ENCODE measurements at places on chromosomes 12 and 14.

DNA sequence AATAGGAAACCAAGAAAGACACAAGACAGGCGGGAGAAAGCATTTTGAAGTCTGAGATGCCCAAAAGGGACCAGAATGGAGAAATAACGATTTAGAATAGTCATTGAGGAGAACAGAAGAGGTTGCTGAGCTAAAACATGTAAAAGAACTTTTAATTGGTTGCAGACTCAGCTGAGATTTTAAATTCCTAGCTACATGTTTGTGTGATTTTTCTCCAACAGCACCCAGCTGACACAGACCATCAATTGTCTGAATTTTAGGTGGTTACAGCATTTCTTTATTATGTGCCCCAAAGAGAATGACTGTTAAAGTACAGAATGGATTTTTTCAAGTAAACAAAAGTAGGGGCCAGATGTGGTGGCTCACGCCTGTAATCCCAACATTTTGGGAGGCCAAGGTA, 50.3 kb downstream of the BAZ1A start:
- no peak for DNase-seq

DNA sequence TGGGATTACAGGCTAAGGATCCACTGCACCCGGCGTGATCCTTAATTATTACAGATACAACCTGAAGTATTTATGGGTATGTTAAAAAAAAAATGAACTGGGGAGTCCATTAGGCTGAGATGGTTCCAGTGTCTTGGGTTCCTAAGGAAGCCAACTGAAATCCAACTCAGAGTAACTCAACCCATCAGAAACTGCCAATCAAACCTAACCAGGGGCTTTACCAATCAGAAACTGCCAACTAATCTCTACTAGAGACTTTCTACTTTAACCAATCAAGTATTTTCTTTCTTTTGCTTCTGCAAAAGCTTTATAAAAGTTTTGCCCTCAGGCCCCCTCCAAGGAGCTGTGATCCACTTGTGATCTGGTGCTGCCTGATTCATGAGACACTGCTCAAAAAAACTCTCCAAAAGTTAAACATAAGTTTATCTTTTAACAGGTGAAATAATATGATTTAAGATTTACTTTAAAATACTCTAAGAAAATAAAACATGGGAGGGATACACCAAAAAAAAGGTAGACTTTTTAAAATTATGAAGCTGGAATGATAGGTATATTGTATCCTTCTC, 88.0 kb downstream of the ACADS start:
- no peak for DNase-seq

DNA sequence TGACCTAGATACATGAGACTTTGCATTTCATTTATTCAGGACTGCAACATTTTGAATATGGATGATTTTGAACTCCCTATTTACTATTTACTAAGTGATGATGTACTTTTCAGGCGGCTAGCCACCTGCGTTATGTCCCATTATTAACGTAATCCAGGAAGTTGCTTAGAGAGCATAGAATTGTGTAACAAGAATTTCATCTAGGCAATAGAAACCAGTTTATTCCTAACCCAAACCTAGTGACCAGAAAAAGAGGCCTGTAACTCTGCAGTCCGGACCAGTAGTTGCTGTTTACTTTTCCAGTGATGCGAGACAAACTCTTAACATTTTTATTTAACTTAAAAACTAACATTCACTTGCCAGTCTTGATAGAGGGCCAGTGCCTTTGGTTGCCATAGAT, 12.3 kb downstream of the NUDT4 start:
- DNase-seq: no peak

DNA sequence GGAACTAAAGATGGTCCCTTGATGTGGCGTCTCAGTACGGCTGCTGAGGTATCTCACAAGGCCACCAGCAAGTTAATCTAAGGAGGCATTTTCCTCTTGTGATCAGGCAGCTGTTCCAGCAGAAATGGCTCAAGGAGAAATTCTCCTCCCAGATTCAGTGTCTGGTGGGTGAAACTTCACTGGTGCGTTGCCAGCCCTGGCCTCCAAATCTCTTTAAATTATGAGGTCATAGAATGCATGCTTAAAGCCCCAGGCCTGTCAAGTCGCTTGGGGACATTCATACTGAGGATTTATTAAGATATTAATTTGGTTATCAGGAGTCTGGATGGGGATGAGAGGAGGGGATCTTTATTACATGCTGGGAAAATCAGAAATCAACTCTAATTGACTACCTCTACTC, 72.9 kb downstream of the PPP2R5C start:
- no peak for DNase-seq

DNA sequence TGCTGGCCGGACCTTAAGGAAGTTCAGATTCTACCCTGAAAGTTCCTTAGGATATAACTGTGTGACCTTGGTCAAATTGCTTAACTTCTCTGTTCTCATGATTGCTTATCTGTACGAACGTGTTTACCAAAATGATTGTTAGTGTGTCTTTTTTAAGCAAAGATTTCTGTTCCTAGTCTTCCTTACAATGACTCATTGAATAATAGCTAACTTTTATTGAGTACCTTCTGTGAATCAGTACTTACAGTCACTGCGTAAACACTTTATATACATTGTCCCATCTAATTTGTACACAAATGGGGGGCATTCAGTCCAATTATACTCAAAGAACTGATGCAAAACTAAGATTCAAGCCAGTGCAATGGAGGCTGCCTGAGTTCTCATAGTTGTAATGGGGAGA, 4.2 kb upstream of the TMEM30B start:
- no peak for DNase-seq

- DNase-seq: no peak
Observed at GRCh38 chr12:130447655-130447965, 109.9 kb downstream of the PIWIL1 start.

DNA sequence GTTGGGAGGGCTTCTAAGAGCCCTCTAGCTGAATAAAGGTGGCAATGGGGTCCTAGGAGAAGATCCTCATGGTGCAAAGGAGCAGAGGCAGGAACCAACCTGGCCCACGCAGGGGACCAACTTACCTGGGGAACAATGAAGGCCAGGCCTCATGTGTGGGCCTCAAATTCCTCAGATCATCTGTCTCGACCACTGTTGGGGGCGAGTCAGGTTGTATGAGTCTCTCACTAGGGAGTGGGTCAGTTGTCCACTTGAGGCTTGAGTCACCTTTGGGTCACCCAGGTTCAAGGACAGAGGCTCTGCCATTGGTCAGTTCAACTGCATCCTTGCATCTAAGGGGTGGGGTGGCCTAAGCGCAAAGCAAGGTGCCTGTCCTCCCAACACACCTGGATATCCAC, 43.7 kb upstream of the BDKRB2 start:
- no peak for DNase-seq

DNA sequence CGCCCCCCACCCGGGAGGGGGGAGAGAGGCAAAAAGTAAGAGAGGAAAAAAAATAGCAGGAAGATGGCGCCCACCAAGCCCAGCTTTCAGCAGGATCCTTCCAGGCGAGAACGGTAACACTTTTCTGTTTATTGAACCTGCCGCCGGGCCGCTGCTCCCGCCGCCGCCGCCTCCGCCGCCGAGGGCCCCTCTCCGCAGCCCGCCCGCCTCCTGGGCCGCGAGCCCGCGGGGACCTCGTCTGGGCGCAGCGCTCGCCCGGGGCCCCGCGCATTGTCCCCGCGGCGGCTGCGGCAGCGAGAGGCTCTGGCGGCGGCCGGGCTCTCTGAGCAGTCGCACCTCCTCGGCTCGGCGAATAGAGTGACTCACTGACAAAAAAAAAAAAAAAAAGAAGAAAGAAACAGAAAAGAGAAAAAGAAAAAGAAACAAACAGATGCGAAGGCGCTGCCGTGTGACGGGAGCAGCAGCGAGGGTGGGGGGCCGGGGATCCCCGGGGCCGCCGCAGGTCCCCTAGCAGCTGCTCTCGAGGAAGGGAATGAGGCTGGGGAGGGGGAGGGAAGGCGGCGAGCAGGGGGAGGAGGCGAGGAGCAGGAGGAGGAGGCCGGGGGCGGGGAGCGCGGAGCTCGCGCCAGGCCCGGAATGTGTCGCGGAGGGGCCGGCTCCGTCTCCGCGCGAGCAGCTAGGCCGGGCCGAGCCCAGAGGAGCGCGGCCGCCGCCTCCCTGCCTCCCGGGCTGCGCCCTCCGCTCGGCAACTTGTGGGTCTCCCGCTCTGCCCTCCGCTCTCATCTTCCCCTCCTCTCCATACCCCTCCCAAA, 781 bp downstream of the NPAS3 start:
- no peak for DNase-seq

GRCh38 chr12:74152370-74152769, 385.3 kb upstream of the ATXN7L3B start:
- no peak for DNase-seq

- DNase-seq: no peak
Observed at GRCh38 chr12:115574826-115575225, 702.7 kb downstream of the MED13L start.

DNA sequence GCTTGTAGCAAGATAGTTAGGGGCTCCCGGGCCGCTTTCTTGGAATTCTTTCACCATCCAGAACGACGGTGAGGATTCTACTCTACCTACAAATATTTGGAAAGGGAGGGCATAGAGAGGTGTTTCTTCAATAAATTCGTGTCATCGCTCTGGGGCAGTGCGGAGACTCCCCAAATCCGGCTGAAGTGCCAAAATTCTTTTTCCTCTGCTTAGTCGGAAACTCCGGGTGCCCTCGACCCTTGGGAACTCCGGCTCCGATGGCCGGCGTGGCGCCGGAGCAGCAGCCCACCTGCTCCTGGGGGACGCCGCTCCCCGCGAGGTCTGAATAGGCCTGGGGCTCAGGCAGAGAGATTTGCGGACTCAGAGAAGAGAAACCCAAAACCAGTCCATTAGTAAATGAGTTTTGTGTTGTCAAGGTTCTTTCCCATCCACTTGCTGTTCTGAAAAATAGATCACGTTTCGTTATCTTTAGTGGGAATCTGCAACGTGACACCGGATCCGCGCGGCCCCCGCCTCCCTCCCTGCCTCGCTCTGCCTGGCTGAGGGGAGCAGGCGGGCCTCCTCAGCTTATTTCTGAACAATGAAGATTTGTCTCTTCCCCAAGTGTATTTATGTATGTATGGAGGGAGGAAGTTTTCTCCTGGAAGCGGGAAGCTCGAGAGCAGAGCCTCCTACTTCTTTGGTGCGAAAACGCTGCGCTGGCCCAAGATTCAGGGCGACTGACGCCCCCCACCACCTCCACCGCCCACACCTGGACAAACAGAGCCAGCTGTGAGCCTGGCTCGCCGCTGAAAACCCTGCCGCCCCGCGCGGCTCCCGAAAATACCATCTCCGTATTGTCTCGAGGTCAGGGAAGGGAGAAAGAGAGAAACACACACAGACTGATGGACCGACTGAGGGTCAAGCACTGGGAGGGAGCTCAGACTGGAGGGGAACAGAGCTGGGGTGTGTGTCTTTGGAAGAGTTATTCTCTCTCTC, 3.7 kb upstream of the SIX1 start:
- no peak for DNase-seq

- no peak for DNase-seq
Observed at GRCh38 chr14:64727551-64728071, 23.4 kb downstream of the PLEKHG3 start.

DNA sequence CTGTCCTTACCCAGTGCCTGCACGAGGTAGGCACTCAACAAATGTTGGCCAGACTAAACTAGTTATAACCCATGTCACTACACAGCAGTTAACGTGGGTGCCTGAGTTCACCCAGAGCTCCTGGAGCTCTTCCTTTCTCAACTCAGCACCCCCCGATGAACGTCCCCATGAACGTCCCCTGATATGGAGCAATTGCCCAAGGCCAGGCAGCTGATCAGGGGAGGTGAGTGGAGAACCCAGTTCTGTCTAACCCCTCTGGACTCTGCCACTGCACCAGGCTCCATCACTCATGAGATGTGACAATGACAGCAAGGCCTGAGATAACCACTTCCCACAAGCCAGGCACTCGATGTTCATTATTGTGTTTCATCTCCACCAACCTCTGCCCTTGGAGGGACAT, 199.0 kb downstream of the BCL11B start:
- DNase-seq: no peak

- DNase-seq: no peak
Observed at GRCh38 chr12:113818833-113819232, 147.3 kb downstream of the RBM19 start.

DNA sequence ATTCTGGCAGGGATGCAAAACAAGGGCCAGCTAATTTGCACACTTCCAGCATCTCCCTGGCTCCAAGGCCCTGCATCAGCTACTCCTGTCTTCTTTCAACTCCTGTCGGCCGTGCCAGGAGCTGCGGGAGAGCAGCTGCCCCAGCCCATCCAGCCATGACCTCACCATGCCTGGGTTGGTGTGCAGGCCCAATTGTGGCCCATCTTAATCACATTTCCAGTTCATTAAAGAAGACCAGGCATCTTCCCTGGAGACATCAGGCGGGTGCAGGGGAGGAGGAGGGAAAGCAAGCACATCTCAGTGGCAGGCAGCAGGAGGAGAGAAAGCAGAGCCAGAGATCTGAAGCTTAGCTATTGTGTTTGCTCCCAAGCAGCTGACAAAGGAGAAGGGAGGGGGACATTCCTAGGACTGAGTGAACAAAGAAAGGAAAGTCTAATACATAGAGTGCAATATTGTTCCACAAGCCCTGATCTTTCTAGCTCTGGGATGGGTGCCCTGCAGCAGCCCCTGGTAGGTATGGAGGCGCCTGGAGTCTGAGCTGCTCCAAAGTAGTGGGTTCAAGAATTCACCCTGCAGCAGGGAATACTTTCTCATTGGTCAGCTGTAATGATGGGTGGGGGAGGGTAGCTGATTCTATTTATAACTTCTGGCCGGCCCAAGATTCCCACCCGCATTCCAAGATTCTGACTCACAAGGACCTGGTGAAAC, 40.1 kb downstream of the VWF start:
- no peak for DNase-seq

- DNase-seq: no peak
Observed at GRCh38 chr14:57686304-57686703, 179.6 kb downstream of the SLC35F4 start.

DNA sequence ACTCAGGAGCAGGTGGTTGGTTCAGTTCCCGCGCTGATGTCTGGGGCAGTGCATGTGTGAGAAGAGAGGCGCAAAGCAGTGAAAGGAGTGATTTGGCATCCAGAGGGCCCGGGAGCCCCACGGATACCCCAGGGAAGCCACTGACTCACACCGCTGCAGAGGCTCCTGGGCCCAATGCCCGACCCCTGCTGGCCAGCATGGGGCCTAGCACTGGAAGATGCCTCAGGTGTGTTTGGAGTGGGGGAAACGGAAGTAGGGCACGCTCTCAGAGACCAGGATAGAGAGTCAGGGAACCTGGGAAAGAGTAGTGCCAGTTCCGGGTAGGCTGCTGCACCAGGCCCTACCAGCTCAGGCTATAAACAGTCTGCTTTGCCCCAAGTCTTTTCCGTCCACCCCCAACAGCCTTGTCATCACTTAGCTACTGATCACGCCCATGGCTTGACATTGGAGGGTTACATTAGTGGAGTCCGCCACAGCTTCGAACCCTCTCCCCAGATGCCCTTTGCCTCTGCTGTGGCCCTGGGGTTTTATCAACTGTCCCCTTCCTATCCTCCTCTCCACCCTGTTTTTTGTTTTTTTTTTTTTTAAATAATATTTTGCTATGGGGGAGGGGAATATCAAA, 9.5 kb upstream of the CSAD start:
- peak; percentile 56 for DNase-seq

DNA sequence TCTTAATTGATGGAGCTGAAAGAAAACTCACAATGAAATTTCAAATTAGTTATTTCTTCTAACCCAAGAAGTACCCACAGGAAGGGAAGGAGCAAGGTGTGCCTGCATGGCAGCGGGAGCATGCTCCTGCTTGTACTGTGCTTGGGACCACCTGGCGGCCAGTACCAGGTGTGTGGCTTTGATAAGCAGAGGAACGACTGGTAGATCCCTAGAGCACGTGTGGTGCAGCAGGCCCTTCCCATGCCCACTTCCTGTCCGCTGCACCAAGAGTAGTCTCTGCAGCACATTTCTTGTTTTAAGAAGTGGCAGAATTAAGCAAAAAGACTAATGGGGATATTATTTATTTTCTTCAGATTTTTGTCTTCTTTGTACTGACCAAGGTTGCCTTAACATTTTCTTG, 122.3 kb upstream of the ATF1 start:
- no peak for DNase-seq

GRCh38 chr14:30985796-30986195, 39.7 kb upstream of the AP4S1 start:
- DNase-seq: no peak

All from stimulated activated CD4-positive, alpha-beta T cell treated with anti-CD3 and anti-CD28 coated beads, Interleukin-1b, Interleukin-23, amount 100 ng/mL, for 48 hours (primary cell).